ENCODE measurements at places on chromosomes 7 and 10.

DNA sequence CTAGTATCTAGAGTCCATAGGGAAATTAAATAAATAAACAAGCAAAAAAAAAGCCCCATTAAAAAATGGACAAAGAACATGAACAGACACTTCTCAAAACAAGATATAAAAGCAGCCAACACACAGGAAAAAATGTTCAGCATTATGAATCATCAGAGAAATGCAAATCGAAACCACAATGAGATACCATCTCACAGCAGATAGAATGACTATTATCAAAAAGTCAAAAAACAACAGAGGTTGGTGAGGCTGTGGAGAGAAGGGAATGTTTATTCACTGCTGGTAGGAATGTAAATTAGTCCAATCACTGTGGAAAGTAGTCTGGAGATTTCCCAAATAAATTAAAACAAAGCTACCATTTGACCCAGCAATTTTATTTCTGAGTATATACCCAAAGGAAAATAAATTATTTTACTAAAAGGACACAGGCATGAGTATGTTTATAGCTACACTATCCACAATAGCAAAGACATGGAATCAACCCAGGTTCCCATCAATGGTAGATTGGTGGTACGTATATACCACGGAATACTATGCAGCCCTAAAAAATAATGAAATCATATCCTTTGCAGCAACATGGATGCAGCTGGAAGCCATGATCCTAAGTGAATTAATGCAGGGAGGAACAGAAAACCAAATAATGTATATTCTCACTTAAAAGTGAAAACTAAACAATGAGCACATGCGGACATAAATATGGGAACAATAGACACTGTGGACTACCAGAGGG, 366.5 kb upstream of the SEMA3C start:
- no peak for DNase-seq

- no peak for DNase-seq
Observed at GRCh38 chr7:102393467-102393866, 2.7 kb upstream of the PRKRIP1 start.

DNA sequence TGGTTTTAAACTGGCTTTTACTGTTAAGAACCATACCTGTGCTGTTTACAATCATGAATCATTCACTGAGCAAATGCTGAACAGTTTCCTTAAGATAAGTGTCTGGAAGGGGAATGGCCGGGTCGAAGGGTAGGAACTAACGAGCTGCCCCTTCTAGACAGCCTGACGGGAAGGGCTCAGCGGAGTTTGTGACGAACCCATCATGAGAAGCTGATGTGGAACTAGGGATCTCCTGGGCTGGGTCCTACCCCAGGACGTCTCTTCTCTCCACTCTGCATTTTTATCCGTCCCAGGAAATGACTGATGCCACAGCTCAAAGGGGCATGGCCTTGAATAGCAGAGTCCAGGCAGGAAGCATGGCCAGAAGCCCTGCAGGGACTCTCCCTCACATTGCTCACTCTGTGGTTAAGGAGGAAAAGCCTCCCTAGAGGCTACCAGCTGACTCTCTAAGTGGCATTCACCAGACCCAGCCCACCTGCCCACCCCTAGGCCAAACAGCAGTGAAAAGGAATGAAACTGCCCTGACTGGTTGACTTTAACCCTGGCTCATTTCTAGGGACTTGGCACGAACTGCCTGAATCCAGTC, 112.0 kb downstream of the PFKFB3 start:
- no peak for DNase-seq

- DNase-seq, result no peak
Observed at GRCh38 chr7:5452470-5452899, 28.9 kb upstream of the TNRC18 start.

DNA sequence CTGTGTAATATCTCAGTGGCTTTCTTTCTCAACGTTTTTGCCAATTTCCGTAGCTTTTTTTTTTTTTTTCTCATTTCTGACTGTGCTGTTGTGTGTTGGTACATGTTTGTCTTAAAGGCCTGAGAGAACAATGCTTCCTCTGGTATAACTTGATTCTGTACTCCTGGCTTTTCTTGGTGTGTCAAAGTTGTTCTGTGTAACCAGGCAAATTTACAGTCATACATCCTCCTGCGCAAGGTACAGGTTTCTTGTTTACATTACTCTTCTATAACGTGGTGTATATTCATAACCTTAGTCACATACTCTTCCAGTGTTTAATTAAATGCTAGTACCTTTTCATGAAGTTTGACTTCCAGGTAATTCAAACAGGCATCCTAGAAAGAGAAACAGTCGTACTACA, 8.3 kb upstream of the ARHGAP12 start:
- no peak for DNase-seq

- DNase-seq, result peak; percentile 33
Observed at GRCh38 chr7:94509264-94509886, at the start of gene CASD1. Gene CASD1 (plus strand): TSS chr7:94509809. CDS start chr7:94510085, 276 bp downstream.

DNA sequence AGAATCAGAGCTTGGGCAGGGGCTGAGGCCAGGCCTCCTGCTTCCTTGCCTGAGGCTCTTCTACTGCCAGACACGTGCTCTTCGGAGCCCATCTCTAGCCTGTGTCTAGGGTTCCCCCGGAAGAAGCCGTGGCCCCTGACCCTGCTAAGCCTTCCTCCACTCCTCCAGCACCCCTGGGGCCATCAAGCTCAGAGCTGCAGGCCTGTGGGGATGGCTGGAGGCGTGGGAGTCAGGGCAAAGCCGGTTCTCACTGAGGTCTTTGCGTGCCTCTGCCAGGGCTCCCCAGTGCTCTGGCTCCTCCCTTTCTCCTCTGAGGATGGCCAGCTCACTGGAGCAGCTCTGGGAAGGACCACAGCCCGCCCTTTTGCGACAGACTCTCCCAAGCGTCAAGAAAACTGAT, 34.4 kb downstream of the GHRHR start:
- DNase-seq, result no peak

GRCh38 chr7:133394369-133394768, 141.5 kb downstream of the EXOC4 start:
- DNase-seq, result no peak

DNA sequence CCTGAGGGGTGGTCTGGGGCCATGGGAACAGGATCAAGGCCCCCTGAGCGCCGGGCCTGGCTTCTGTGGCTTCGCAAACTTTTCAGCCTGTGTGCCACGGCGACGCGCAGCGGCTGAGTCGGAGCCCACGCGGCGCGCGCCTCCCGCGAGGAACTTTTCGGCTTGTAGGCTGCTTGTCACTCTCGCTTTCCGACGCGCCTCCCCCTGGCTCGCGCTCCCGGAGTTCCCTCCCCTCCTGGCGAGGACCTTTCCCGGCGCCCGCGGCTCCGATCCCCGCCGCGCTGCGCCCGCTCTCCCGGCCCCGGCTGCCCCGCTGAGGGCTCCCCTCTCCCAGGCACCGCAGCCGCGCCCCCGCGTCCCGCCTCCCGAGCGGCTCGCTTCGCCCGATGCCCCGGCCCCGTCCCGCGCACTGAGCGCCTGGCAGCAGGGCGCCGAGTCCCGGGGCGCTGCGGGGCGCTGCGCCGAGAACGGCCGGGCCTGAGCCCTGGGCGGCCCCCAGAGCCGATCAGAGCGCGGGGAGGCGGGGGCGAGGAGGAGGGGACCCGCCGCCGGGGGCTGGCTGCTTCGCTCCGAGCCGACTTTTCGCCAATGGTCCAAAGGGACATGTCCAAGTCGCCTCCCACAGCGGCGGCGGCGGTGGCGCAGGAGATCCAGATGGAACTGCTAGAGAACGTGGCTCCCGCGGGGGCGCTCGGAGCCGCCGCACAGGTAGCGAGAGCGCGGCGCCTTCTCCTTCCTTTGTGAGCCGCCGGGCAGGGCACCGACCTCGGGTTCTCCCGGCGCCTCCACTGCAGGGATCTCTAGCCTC, at the start of gene CACNB2:
TSS of gene CACNB2 (plus strand) at position 276 of the 808 bp plus-strand sequence.
- no peak for DNase-seq

DNA sequence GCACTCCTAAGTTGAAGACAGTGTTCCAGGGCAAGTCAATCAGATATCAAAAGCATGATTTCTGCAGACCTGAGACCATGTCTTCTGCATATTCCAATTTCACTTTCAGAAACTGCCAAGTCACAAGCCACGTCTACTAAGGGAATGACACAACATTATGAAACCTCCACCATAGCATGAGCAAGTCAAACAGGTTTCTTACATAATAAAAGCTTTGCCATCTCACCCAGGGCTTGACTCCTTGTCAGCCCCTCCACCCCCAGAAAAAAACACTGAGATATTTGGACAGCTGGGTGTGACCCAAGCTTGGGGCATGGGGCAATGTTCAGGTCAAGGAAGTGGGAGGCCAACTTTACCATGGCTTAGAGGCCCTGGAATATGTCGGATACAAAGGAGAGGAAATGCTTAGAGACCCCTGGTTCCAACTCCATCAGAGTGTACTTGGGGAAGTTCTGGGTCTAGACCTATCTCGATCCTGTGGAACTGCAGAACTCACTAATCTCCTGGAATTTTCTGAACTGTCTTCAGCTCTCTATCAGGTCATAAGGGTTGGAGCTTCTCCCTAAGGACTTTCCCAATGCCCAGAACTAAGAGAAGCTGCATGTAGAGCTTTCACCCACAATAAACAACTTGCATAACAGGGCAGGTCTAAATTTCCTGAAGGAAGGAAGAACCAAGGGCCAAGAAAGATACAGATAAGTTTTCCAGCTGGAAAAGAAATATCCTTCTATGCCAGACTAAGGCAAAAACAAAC, 80.6 kb upstream of the NAMPT start:
- no peak for DNase-seq

DNA sequence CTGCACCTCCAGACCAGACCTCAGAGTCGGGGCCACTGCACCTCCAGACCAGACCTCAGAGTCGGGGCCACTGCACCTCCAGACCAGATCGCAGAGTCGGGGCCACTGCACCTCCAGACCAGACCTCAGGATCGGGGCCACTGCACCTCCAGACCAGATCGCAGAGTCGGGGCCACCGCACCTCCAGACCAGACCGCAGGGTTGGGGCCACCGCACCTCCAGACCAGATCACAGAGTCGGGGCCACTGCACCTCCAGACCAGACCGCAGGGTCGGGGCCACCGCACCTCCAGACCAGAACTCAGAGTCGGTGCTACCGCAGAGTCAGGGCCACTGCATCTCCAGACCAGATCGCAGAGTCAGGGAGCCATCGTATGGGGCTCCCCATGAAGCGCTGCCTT, 105.9 kb downstream of the ACTR3B start:
- DNase-seq, result no peak

DNA sequence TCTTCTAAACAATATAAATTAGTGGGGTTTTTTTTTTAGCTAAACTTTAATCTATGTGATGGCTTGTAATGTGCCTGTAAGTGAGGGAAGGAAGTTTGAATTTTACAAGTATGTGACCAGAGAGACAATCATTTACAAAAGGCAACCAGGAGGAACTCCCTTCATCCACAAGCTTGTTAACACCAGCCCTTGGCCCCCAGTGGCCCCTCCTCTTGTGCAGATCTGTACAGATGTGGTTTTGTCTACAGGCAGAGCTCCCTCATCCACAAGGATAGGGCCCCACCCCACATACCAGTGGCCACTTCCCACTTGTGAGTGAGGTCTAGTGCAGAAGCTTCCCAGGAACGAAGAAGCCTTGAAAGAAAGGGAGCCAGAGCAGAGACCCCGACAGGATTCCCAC, 234.1 kb upstream of the KMT2E start:
- DNase-seq, result no peak

DNA sequence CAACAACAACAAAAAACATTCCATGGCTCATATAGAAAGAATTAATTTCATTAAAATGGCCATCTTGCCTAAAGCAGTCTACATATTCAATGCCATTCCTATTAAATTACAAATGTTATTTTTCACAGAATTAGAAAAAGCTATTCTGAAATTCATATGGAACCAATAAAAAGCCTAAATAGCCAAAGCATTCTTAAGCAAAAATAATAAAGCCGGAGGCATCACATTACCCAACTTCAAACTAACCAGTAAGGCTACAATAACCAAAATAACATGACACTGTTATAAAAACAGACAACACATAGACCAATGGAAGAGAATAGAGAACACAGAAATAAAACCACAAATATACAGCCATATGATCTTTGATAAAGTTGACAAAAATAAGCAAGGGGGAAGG, 330.4 kb downstream of the KIF20B start:
- no peak for DNase-seq

Data from stimulated activated CD4-positive, alpha-beta T cell treated with anti-CD3 and anti-CD28 coated beads, Interleukin-12 subunit alpha, Interleukin-12 subunit beta, amount 100 ng/mL, for 48 hours (primary cell).